ENCODE measurements at places on chromosomes 4 and X.
A peak's percentile ranks its signal among the peaks of the same experiment; 100 is the strongest.

DNA sequence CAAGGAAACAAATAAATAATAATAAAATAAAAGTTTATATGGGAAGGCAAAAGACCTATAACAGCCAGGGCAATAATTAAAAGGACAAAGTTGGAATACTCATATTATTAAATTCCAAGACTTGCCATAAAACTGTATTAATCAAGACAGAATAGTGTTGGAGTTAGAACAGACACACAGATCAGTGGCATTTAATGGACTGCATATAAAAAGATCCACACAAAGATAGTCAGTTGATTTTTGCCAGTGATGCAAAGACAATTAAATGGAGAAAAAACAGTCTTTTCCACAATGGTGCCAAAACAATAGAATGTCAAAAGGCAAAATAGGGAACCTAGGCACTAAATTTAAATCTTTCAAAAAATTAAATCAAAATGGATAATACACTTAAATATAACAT, 587.1 kb upstream of the GRIA3 start:
- H3K36me3 ChIP-seq = no peaks in the 10 kb centered on the region
- H3K4me3 ChIP-seq = no peak overlapping the region
- no peak overlapping the region for H3K27ac ChIP-seq
- H3K4me1 ChIP-seq = no peaks in the 10 kb centered on the region
- H3K27me3 ChIP-seq = no peaks in the 10 kb centered on the region
- DNase-seq = no peak

- peaks cover 10% of the 10 kb centered on the region for H3K4me1 ChIP-seq
- H3K36me3 ChIP-seq = no peaks in the 10 kb centered on the region
- H3K27me3 ChIP-seq = no peaks in the 10 kb centered on the region
- H3K4me3 ChIP-seq = no peak overlapping the region
- no peak overlapping the region for H3K27ac ChIP-seq
- DNase-seq = peak; percentile 19
Observed at GRCh38 chr4:71441186-71442169, 102.7 kb downstream of the SLC4A4 start.

DNA sequence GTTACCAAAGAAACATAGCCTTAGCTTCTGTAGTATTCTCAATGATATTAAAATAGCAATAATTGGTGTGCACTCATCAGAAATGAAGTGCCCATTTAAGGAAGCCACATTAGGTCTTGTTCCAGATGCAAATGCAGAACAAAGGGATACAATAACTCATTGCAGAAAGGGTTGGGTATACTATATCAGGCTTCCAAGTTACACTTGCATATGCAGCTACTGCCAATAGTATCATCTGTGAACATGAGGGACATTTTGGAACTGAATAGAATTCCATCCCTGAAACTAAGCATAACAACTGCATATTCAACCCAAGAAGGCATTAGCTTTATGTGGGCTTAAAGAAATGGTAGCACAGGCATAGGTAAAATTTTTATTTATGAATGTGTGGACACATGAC, 167.8 kb downstream of the ANTXR2 start:
- H3K4me3 ChIP-seq = no peak overlapping the region
- H3K4me1 ChIP-seq = peaks cover 24% of the 10 kb centered on the region
- no peak overlapping the region for H3K27ac ChIP-seq
- no peak for DNase-seq
- H3K27me3 ChIP-seq = no peaks in the 10 kb centered on the region

DNA sequence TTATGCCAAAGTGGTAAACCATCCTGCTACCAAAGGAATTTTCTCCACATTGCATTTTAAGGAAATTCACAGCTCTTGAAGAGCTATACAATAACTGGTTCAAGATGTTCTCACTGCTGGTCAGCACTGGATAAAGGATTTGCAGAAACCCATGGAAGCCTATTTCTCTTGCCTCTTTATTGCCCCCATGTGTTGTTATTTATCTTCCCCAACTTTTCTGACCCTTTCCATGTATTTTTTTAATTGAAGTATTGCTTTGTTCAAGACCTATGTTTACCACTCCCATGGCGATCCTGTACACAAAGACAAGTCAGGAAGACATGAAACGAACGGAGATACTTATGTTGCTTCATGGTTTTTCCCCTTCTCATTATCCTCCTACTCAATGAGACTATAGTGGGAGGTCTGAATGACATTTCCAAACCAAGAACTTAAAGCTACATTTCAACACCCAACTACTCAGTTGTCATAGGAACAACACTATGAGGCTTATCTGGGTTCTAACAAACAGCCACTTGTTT, 566.4 kb upstream of the DIPK2B start:
- peaks cover 52% of the 10 kb centered on the region for H3K4me1 ChIP-seq
- H3K27me3 ChIP-seq = no peaks in the 10 kb centered on the region
- no peak overlapping the region for H3K4me3 ChIP-seq
- H3K27ac ChIP-seq = peak overlapping the region; percentile 78
- DNase-seq = peak; percentile 67

DNA sequence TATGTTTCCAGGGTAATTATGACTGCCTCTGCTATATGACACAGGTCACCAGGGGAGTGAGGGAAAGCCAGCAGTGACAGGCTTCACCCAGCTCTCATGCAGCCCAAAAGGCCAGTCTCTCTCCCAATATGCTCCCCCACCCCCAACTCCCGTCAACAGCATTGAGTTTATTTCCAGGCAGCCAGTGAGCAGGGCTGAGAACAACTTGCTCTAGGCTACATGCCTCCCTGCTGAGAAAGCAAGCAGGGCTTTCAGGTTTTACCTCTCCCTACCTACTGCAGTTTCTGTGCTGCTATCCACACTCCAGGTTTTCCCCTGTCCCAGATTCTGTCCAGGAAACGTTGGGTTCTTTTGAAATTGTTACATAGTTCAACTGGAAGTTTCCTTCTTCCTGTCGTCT, 291.4 kb downstream of the PABPC4L start:
- H3K36me3 ChIP-seq = no peaks in the 10 kb centered on the region
- no peak overlapping the region for H3K27ac ChIP-seq
- H3K4me1 ChIP-seq = no peaks in the 10 kb centered on the region

DNA sequence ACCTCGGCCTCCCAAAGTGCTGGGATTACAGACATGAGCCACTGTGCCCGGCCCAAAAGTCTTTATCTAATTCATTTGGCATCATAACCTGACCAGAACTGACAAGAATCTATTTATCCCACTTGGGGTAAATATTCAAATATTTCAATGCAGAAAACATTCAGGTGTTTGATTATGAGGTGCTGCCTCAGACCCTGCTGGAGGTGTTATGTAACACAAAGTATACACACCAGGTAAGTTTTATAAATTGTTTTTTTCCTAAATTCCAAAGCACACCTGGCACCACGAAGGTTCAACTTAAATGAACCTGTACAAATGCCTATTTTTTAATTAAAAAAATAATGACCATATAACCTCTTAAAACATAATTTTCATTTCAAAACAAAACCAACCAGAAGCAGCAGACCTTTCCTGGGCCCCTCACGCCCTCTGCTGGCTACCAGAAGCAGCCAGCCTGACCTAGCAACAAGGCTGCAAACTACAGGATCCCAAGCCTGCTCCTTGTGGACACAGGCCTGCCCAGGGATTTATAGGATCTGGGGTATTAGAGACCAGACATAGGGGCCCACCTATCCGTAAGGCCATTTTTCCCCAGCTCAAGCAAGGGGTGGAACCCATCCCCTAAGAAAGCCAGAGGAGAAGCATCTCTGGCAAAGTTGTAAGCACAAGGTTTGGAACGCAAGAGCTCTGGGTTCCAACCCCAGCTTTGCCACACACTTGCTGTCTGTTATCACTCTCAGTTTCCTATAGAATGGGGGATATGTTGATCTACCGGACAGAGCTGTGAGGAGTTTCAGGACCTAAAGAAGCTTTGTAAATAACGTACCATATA, 11.7 kb downstream of the OTUD5 start:
- no peaks in the 10 kb centered on the region for H3K27me3 ChIP-seq
- peaks cover 5% of the 10 kb centered on the region for H3K36me3 ChIP-seq

DNA sequence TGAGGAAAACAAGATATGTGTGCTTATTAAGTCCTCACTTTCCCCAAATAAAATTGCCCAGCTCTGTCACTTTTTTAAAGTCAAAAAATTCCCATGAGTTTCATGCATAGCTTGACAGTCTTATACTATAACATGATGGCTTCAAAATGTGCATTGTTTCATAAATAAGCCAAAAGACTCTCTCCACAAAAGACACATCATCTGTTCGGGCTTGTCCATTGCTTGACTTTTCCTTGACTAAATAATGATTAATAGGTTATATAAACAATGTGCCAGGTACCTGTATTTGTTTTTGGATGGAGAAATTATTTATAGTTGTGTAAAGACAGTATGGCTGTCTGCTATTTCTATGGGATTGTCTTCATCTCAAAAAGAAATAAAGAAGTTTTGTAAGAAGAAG, 329.2 kb upstream of the KLF3 start:
- H3K27me3 ChIP-seq = no peaks in the 10 kb centered on the region
- H3K4me3 ChIP-seq = no peak overlapping the region
- no peaks in the 10 kb centered on the region for H3K36me3 ChIP-seq
- DNase-seq = no peak
- H3K27ac ChIP-seq = no peak overlapping the region

DNA sequence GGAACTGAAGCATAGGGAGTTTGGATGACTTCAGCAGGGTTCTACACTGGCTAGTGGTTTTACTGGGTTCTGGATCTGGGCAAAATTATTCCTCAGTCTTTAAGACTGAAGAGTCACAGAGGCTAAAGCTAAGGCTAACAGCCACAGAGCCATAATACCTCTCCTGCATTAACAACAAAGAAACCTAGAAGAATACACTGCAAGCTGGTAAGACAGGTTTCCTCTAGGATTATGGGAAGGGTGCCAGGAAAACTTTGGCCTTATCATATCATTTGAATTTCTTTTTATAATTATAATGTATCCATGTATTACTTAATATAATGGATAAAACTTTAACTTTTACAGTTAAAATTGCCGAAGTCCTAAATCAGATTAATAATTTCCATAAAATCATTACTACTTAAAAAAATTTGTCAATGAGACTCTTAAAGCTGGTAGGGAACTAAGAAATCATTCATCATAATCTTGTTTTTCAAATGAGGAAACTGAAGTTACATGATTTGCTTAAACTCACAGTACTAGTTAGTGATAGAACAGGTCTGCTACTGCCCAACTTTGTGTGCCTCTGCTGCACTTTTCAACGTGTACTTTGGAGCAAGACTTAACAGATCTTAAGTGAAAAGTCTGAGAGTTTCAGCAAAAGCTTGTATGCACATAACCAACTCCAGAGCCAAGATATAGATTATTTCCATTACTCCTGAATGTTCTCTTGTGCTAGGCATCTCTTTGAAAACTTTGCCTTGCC, 24.2 kb upstream of the PGRMC2 start:
- no peaks in the 10 kb centered on the region for H3K36me3 ChIP-seq

DNA sequence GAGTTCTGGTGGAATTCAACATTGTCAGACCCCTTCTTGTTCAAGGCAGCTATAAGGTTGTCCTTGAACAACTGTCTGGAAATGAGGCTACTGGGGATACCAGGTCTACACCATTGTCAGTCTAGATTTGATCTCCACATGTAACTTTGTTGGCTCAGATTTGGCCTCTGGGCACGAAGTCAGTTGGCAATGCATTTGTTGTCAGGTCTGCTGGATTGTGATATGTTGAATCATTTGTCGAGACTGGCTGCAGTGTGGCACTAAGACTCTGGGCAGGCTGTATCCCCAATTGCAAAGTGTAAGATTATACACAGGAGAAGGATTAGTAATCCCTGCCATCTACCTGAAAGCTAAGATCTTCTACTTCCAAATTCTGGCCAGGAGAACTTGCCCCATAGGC, 26.5 kb downstream of the ZNF81 start:
- no peaks in the 10 kb centered on the region for H3K27me3 ChIP-seq
- H3K27ac ChIP-seq = no peak overlapping the region
- H3K4me1 ChIP-seq = no peaks in the 10 kb centered on the region
- no peak overlapping the region for H3K4me3 ChIP-seq
- DNase-seq = no peak
- no peaks in the 10 kb centered on the region for H3K36me3 ChIP-seq

DNA sequence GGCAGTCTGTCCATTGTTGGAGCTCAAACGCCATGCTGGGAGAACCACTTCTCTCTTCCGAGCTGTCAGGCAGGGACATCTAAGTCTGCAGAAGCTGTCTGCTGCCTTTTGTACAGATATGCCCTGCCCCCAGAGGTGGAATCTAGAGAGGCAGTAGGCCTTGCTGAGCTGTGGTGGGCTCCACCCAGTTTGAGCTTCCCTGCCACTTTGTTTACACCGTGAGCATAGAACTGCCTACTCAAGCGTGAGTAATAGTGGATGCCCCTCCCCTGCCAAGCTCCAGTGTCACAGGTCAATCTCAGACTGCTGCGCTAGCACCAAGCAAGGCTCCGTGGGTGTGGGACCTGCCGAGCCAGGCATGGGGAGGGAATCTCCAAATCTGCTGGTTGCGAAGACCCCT, 145.7 kb downstream of the VSIG4 start:
- H3K4me3 ChIP-seq = no peak overlapping the region
- no peaks in the 10 kb centered on the region for H3K27me3 ChIP-seq
- H3K27ac ChIP-seq = no peak overlapping the region
- no peaks in the 10 kb centered on the region for H3K4me1 ChIP-seq
- DNase-seq = no peak

DNA sequence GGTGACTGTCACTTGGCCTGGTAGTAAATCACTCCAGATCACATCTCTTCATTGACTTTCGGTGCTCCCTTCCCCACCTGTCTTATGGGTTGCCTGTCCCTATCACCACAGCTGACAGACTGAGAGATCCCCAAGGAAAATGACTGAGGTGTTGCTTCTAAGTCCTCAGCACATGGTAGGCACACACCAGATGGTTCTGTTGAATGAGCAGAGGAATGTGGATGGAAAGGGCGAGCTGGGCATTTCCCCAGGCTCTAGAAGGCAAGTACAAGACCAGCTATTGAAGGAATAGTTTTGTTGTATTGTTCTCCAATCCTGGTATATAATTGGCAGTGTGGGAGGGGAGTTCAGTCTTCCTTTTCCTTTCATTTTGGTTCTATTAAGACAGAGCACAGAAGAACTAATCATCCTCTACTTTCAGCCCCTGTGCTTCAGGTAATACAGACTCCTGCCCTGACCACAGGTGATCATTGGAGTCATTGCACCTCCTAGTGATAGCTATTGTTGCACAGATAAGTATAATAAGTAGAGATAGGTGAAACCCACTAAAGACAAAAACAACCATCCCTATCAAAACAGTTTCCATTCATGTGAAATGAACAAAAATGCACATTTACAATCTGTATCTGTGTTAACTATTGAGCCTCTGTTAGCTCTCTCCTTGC, 158.6 kb downstream of the TRAM1L1 start:
- peaks cover 24% of the 10 kb centered on the region for H3K27me3 ChIP-seq
- H3K4me1 ChIP-seq = no peaks in the 10 kb centered on the region
- no peaks in the 10 kb centered on the region for H3K36me3 ChIP-seq
- no peak overlapping the region for H3K27ac ChIP-seq

- H3K4me3 ChIP-seq = no peak overlapping the region
- no peaks in the 10 kb centered on the region for H3K27me3 ChIP-seq
- DNase-seq = no peak
- H3K4me1 ChIP-seq = no peaks in the 10 kb centered on the region
Observed at GRCh38 chr4:98867648-98868047, 61.3 kb downstream of the EIF4E start.

GRCh38 chrX:69238114-69238886, 73.0 kb upstream of the PJA1 start:
- no peak overlapping the region for H3K27ac ChIP-seq
- H3K36me3 ChIP-seq = no peaks in the 10 kb centered on the region
- no peaks in the 10 kb centered on the region for H3K4me1 ChIP-seq
- H3K4me3 ChIP-seq = no peak overlapping the region

GRCh38 chr4:104524591-104524990, 29.9 kb upstream of the CXXC4 start:
- H3K27ac ChIP-seq = no peak overlapping the region
- H3K36me3 ChIP-seq = no peaks in the 10 kb centered on the region
- no peak for DNase-seq
- H3K27me3 ChIP-seq = no peaks in the 10 kb centered on the region

Measured in common myeloid progenitor, CD34-positive (primary cell).